LoVo (cell line): ENCODE measurements at places on chromosomes 13 and 19.

DNA sequence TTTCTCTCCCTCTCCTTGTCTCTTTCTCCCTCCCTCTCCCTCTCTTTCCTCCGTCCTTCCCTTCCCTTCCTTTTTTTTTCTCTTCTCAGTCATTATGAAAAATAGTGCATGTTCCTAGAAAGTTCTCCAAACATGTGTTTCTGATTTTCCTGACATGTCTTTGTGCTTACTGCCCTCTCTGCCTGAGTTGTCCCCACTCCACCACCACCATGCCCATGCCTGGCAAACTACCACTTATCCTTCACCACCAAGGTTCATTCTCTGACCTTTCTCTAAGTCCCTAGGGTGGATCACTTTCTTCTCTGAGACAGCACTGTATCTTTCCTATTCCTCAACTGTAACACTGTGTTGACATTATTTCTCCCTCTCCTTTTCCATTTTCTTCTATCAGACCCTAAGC is 98.2 kb downstream of the LACC1 start:
- DNase-seq = no peak

GRCh38 chr13:59744747-59745391 is 418.9 kb downstream of the DIAPH3 start:
- DNase-seq = no peak

DNA sequence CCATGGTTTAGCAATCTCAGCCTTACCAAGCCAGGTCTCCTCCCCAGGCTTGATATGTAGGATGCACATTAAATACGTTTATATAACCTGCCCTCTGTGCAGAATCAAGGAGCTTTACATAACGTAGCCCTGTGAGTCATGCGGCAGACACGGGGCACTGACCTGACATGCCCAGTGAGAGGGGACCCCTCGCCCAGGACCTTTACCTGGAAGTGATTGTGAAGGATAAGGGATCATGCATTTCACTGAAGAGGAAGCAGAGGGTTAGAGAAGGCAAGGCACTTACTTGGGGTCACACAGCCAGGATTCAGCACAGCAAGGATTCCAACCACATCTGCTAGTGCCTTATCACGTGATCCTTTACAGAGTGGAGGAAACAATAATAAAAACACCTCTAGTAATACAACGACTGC is 18.9 kb upstream of the FOSB start:
- no peak for DNase-seq

- no peak for DNase-seq
Measured at GRCh38 chr13:63198071-63198470, 1782.4 kb upstream of the PCDH20 start.

GRCh38 chr19:50590191-50590590 is 22.0 kb upstream of the LRRC4B start:
- no peak for DNase-seq

- no peak for DNase-seq
Measured at GRCh38 chr13:97386801-97387484, 47.0 kb upstream of the RAP2A start.

- DNase-seq = no peak
Measured at GRCh38 chr19:1606138-1606651, 933 bp upstream of the UQCR11 start.

DNA sequence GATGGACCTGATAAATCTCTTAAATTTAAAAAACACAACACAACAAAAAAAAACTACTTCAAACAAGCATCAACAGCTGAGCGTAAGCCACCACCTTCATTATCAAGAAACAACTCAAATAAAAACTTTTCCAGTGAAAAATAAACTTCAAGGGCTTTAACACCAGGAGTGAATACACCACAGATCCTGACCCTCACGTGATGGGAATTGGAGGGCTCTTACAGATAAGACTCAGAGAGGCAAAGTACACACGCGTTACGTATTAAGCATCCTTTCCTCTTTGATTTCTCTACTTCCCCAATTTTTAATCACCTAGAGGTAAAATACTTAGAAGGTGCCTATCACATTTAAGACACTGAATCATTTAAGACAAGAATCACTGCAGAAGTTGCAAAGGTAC is 573 bp upstream of the STARD13 start:
- no peak for DNase-seq

DNA sequence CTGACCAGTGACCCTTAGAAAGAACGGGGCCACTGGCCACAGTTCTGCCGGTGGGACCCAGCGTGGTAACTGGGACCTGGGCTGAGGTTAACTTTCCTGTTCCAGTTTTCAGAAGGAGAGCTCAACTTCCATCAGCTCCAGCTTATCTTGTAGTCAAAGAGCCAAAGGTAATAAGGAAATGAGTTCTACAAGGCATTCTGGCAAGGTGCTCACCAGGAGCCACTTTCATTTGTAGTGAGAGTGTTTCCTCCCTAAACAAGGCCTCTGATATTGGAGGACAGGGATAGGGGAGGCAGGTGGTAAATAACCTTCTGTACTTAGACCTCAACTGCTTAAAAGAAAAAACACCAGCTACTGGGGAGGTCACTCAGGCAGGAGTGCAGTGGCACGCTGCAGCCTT is 38.1 kb downstream of the PBX4 start:
- no peak for DNase-seq
